T-helper 9 cell (primary cell): ENCODE measurements at places on chromosomes 5 and 9.

DNA sequence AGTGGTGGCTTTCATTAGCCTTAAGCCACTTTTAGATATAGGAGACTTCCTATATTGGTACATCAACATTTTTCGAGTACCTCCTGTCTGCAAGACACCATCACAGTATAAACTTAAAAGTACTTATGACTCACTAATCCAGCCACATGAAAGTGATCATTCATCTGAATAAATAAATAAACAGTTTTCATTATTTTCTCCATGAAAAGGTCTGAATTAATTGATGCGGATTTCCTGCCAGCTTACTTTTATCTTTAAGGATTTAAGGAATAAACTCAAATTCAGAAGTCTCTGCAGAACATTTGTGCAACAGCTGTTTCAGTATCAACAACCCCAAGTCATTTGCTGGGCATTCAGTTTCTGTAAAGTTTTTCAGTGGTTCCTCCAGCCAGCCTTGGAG, 4.0 kb downstream of the SAP30L start:
- no peak for DNase-seq

DNA sequence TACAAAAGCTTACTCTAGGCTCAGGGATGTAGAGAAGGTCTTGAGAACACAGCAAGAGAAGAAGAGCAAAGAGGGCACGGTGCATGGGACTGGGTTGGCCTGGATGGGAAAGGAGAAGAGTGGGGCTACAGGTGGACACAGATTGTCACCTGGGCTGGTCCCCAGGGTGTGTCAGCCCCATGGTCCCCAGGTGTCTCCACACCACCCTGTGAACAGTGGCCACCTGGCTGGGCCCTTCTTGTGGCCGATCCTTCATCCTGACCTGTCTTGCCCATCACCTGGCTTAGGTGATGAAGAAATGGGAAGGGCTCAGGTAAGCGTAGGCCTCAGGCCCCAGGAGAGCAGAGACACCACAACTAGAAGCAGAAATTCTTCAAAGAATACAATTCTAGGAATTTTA, 188.9 kb downstream of the TENT4A start:
- DNase-seq: no peak

- DNase-seq: no peak
Measured at GRCh38 chr9:6355728-6356127, 27.6 kb downstream of the TPD52L3 start.

- no peak for DNase-seq
Measured at GRCh38 chr9:106321394-106322180, 541.4 kb upstream of the ZNF462 start.

- no peak for DNase-seq
Measured at GRCh38 chr9:85703398-85703797, 38.4 kb downstream of the AGTPBP1 start.

DNA sequence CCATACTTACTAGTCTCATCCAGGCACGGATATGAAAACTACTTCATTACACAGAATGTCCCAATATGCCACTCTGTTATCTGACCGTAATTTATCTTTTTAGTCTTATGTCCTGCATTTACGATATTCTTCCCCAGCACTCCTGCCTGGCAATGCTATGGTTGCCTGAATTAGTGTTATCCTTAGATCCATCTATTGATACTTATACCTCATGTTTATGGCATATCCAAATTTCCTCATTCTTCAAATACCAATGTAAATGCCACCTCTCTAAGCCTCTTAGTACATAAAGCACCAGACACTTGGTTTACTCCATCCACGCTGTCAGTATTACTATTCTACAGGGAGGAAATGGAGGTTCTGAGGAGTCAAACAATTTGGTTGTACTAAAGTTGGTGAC, 507.8 kb upstream of the NMUR2 start:
- DNase-seq: no peak

- DNase-seq: no peak
Measured at GRCh38 chr5:74442466-74442865, 198.1 kb downstream of the ENC1 start.

DNA sequence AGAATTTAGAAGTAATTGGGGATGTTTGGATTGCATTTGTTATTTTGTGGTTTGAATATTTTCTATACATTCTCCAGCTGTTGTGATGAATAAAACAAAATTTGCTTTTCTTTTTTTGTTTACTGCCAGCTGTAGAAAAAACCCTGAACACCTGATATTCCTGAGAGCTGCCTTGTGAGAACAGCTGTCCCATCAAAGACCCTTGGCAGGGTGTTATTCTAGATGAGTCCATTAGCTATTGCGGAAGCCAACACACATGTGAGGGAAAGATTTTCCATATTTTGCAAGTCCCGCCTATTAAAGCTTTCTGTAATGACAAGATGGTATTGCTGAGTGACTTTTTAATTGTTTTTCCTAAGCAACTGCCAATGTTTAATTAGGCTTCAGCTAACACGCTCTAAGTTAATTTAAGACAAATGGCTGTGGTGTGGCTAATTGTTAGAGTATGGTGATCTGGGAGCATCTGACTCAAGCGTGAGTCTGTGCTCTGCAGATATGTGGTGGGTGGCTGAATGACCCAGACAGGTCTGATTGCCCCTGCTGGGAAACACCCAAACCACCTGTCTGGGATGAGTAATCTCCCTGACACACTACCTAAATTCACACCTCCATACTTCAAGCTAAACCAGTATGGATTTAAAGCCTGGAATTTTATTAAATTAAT, 86.5 kb upstream of the PRLR start:
- no peak for DNase-seq

DNA sequence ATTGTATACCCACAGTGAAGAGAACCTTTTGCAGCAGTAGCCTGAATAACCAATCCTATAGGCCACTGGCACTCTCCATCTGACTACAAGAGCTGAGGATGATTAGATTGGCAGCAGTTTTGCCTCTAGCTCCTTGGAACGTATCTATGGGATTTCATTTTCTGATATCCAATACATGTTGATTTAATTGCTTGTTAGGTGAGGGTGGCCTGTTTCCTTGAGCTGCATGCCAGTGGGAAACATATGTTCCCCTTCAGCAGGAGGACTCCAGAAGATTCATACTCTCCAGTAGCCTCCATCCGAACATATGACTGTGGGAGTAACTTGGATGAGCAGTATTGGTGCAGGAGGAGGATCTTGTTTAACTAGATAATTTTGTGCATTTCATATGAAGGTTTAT, 51.5 kb downstream of the GCNT1 start:
- no peak for DNase-seq

- DNase-seq: no peak
Measured at GRCh38 chr5:30040488-30041118, 1152.9 kb upstream of the CDH6 start.

- no peak for DNase-seq
Measured at GRCh38 chr5:39599721-39600431, 175.1 kb upstream of the DAB2 start.

DNA sequence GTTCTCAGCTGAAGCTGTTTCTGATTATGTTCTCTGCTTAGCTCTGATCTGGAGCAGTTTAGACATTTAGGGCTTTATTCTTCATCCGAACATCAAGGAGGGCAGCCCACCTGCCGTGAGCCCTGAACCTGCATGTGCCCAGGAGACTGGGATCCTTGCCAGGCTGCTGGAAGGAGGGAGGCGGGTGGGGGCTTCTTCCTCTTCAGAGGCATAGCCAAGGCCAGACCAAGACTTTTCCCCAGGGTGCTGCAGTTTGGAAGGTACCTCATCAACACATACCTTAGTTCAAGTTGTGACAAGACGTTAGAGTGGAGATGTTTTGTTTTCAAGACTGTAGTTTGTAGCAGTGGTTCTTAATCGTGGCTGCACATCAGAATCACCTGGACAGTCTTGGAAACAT, 64.9 kb downstream of the RALGPS1 start:
- no peak for DNase-seq

GRCh38 chr5:16791036-16791705, 144.9 kb downstream of the MYO10 start:
- no peak for DNase-seq

DNA sequence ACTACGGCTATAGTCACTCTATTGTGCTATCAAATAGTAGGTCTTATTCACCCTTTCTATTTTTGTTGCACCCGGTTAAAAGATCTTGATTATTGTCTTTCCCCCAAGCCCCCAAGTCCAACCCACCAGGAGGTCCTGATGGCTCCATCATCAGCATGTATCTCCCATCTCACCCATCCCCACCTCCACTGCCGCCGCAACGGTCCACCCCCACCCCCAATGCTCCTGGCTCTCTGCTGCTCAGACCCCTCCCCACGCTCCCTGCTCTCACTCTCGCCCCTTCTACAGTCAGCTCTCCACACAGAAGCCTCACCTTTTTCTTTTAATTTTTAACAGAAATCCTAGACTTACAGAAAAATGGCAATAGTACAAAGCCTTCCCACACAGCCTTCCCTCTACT, 51.5 kb upstream of the SH3PXD2B start:
- no peak for DNase-seq

GRCh38 chr9:34496149-34496712, 26.6 kb downstream of the ENHO start:
- no peak for DNase-seq

GRCh38 chr5:142807372-142807911, 37.3 kb downstream of the ARHGAP26 start:
- DNase-seq: no peak

DNA sequence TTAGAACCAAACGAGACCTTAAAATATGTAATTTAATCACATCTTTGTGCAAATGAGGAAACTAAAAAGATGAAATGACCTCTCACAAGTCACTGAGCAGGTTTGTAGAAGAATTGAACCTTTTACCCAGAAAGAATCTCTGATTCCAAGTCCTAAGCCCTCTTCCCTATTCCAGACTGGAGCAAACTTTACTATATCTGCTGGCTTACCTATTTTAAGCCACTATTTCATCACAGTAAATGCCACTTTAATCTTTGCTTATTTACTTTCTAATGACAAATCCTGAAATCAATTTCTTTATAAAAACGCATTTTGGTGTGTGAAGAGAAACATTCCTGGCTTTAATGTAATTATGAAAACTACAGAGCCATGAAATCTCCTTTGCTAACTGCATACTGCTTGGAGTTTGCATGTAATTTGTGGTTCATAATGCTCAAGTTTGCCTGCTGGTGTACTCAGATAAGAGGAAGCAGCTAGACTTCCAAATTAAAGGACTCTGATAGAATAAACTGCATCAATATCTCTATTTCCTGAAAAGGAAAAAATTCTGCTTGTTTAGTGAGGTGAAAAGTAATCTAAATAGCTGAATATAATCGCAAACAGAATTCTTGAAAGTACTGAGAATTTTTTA, 121.2 kb downstream of the RAB3C start:
- DNase-seq: no peak

GRCh38 chr9:128685636-128686489, 3.2 kb upstream of the SET start:
- DNase-seq: no peak

DNA sequence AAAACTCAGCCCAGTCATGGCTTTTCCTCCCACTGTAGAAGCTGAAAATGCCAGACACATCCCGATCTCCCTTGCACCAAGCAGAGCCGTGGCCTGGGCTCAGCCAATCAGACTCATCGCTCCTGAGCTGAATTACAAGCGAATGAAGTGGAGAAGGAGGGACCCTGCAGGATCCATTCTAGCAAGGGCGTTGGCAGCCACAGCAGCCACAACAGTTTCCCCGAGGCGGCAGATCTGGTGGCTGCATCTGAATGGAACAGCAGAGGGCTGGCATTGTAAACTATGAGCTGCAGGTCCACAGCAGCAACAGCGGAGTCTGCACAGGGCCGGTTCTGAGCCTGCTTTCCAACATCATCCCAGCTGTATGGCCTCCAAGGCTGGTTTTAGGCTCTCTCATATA, 23.8 kb downstream of the ALG2 start:
- no peak for DNase-seq

DNA sequence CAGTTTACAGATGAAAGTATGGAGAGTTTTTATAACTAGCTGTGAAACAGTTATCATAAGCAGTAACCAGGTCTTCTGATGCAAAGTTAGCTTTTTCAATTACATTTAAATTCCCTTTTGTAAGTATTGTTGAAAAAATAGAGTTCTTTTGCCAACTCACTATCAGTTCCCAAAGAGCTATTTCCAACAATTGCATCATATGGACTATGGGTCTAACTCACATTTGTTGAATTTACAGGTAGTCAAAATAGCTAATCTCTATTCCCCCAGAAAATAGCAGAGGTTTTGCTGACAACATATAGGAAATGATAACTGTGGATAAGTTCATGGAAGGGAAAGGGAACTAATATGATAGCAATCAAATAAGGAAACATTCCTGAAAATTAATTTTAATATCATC, 1.4 kb downstream of the SPINK1 start:
- DNase-seq: no peak

- DNase-seq: no peak
Measured at GRCh38 chr5:15522187-15522520, 22.2 kb downstream of the FBXL7 start.

DNA sequence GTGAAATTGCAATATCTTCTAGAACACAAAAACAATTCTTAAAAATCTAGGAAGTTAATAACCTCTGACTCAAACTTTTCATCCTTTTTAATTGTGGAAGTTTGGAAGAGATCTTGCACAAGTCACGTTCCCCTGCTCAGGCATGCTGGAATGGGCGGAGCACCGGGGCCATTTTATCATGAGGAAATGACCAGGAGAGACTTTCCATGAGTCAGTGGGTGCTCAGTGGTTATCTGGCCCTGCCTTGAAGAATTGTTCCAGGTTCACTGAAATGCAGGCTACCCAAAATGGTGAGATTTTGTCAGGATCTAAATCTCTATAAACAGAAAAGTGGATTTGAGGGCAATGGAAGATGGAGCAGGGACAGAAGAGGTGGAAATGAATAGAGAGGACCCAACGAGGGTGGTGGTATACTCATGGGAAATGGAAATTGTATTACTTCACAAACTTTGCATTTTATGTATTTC, 61.2 kb downstream of the FYB1 start:
- no peak for DNase-seq

GRCh38 chr5:154117050-154117449, 73.5 kb upstream of the GALNT10 start:
- no peak for DNase-seq

GRCh38 chr9:134136118-134136995, 475 bp downstream of the WDR5 start:
- peak; percentile 12 for DNase-seq

- no peak for DNase-seq
Measured at GRCh38 chr5:87741881-87742280, 329.2 kb upstream of the CCNH start.

GRCh38 chr5:28156981-28157380, 1118.6 kb upstream of the CDH9 start:
- no peak for DNase-seq

GRCh38 chr5:134510970-134511795, 14.3 kb upstream of the JADE2 start:
- DNase-seq: no peak

GRCh38 chr5:12488161-12488560, 583.9 kb upstream of the CTNND2 start:
- DNase-seq: no peak

GRCh38 chr9:89781838-89782540, 177.2 kb downstream of the GADD45G start:
- no peak for DNase-seq

DNA sequence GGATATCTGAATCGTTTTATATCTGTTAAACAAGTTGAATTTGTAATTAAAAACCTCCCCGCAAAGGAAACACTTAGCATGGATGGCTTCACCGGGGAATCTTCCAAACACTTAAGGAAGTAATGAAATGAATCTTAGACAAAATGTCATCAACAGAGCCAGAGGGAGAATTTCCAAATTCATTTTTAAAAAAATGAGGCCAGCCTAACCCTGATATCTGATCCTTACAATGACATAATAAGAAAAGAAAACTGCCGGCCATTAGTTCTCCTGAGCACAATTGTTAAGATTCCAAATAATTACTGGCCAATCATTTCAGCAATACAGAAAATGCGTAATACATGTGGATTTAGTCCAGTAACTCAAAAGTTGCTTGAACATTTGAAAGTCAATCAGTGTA, 6.1 kb upstream of the KIF12 start:
- no peak for DNase-seq

GRCh38 chr5:124724357-124725039, 21.9 kb downstream of the ZNF608 start:
- DNase-seq: no peak
